NCI-H1105 treated with DMSO at 0.1 percent for 48 hours (cell line): ENCODE measurements at places on chromosomes 5 and 9.

GRCh38 chr5:159252195-159252594, 10.9 kb upstream of the UBLCP1 start:
- no peak for DNase-seq

DNA sequence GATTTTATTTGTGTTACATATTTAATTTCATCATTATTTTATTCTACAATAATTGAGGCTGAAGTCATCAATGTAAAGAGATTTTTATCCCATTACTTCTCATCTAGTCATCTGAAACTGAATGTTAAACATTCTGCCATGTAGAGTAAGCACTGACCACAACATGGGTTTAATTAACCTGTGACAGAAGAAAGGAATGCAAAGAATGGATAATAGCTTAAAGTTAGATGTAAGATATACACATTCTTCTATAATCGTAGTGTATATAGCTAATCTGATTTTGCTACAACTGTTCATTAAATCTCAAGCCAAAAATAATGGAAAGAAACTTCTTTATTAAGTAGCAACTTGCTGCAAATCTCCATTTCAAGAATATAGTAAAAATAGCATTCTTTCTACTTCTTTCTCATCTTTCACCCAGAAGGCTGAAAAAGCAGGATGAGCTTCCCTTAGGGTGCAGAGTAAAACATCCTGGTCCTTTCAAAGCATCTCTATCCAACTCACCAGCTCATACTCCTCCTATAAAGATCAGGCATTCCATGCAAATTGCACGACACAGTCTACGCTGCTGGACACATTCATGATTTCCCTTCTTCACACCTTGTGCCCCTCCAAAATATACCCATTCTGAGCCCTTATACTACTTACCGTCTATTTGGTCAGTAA, 115.2 kb downstream of the EFNA5 start:
- DNase-seq, result no peak

- no peak for DNase-seq
Observed at GRCh38 chr9:114371973-114372917, 15.5 kb downstream of the AKNA start.

GRCh38 chr5:39478863-39479262, 54.1 kb upstream of the DAB2 start:
- DNase-seq, result no peak

GRCh38 chr5:89005990-89006389, 123.0 kb upstream of the MEF2C start:
- DNase-seq, result no peak

- no peak for DNase-seq
Observed at GRCh38 chr9:110514897-110515296, 64.6 kb downstream of the SVEP1 start.

- no peak for DNase-seq
Observed at GRCh38 chr5:54311176-54311677, 854 bp upstream of the ARL15 start.

GRCh38 chr9:76729980-76730737, 34.1 kb upstream of the PCA3 start:
- peak; percentile 83 for DNase-seq

DNA sequence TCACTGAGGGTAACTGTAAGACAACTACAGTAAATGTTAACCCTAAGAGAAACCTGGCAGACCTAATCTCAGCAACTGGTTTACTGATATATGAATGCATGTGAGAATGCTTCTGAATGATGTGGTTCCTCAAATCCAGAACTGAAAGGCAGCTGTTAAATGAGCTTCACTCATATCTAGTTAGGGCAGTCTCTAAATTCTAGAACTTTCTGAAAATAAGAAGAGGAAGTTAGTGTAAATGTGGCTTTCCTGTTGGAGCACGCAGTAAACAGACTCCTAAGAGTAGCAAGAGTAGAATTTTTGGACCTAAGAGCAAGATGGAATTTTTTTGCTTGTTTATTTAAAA, 117.9 kb upstream of the KCNN2 start:
- DNase-seq, result no peak

DNA sequence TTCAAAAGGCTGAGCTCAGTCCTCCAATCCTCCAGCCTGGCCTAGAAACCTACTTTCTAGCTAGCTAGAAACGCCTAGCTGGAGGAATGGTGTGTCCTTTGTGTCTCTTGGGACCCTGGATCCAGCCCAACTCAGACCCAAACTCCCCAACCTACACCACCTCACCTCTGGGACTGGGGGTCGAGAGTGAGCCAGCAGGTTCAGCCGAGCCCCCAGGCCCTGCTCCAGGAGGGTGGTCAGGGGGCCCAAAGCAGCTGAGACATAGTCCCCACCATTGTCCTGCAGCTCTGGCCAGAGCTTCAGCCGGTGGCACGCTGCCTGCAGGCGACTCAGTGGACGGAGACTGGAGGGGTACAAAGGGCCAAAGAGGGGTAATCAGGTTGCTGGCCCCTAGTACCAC, 6.2 kb downstream of the NOL6 start:
- no peak for DNase-seq

DNA sequence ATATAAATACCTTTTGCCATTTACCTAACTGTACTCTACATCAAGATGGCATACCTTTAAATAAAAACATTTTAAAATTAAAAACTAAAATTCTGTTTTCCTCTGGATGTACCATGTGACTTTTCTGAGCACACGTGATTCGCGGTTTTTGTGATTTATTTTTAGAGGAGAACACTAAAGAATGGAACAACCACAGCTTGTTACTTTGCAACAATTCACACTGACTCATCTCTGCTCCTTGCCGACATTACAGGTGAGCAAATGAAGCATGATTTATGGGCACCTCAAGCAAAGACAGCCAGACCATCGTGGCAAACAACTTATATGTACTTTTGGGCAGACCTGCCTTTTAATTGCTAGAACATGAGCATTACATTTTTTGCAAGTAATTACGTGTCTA, 61.3 kb downstream of the GDA start:
- no peak for DNase-seq

GRCh38 chr5:147170603-147171002, 64.2 kb upstream of the STK32A start:
- no peak for DNase-seq

GRCh38 chr5:75744355-75744754, 27.1 kb upstream of the POC5 start:
- no peak for DNase-seq

- DNase-seq, result peak; percentile 35
Observed at GRCh38 chr9:79572608-79573411, 1.0 kb downstream of the TLE4 start.

DNA sequence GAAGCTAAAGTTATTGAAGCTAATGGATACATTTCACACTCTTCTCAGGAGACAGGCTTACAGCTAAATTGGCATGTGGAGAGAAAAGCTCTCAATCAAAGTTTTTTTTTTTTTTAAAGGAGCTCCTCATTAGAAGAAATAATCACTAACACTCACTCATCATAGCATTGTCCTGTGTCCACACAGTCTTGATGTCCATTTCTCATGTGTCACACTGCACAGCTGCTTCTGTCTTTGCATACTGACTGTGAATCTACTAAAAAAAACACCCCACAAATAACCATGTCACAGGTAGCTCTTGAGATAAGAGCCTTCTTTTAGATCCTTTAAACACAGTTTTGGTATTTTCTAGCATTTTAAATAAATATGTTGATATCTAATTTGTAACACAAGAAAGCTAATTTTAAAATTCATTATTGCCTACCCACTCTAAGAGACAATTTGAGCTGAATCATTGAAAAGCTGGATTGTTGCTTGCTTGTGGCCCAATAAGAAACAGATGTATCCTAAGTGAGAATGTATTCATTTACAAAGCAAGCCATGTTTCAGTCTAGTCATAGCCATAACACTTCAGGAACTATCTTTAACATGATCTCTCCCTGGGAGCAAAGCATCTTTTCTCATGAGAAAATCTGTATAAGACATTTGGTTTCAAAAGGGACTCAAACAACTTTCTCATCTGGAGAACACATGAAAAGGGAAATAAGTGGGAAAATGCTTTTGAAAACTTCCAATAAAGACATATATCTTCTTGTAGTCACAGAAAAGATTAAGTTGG, 48.1 kb upstream of the PCSK1 start:
- no peak for DNase-seq

GRCh38 chr9:86600977-86601376, 246.8 kb upstream of the TUT7 start:
- no peak for DNase-seq

DNA sequence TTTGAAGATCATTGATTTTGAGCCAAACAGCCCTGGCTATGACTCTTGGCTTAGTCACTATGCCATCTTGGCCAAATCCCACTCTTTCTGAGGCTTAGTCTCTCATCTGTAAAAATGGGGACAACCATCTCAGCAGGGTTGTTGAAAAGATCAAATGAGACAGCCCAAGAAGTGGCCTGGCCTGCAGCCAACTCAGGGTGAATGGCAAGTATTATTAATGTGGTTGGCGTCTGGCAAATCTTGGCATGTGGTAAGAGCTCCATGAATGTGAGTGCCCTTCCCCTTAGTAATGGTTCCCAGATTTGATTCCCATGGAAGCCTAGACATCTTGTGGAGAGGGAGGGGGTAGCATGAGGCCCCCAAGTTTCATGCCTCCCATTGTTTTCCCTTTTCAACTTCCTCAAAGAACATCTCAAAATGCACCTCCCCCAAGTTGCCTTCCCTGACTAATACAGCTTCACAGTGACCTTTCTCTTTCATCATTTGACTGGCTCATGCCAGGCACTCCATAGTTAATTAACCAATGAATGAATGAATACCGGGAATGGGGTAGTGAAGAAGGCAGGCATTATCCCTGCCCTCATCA, 11.8 kb upstream of the TGFBI start:
- peak; percentile 54 for DNase-seq

GRCh38 chr9:7209016-7209715, 451.4 kb downstream of the KDM4C start:
- DNase-seq, result no peak

- DNase-seq, result no peak
Observed at GRCh38 chr5:65695896-65696295, 26.0 kb downstream of the SGTB start.

DNA sequence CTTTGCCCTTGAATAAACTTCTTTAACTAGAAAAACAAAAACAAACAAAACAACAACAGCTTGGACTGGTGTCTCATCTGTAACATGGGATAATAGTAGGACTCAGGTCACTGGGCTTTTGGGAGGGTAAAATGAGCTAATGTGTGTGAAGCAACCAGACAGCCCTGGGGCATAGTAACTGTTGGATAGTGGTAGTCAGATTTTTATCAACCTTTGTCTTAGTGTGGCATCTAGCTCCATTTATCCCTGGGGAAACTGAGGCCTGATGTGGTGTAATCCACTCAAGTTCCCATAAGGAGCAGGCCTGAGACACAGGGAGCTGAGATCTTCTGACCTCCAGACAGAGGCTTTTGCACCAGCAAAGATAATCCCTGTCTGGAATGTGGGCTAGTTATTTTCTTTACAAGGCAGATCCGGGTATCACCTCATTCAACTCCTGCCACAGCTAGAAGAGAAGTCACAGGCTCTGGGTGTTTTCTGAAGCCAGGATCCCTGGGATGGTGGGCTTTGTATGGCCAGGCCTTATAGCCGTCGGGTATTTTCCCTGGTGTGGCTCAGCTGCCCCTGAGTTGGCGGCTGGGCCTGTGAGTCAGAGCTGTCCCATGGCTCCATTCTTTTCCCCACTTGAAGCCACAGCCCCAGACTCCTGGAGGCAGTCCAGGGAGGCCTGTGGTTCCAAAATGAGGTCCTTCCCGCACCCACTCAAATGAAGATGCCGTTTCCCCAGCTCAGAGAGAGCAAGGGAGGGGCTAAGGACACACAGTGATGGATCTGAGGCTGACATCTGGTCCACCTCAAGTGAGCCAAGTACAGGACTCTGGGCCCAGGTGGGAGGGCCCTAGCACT, 26.1 kb upstream of the CSF1R start:
- DNase-seq, result no peak

DNA sequence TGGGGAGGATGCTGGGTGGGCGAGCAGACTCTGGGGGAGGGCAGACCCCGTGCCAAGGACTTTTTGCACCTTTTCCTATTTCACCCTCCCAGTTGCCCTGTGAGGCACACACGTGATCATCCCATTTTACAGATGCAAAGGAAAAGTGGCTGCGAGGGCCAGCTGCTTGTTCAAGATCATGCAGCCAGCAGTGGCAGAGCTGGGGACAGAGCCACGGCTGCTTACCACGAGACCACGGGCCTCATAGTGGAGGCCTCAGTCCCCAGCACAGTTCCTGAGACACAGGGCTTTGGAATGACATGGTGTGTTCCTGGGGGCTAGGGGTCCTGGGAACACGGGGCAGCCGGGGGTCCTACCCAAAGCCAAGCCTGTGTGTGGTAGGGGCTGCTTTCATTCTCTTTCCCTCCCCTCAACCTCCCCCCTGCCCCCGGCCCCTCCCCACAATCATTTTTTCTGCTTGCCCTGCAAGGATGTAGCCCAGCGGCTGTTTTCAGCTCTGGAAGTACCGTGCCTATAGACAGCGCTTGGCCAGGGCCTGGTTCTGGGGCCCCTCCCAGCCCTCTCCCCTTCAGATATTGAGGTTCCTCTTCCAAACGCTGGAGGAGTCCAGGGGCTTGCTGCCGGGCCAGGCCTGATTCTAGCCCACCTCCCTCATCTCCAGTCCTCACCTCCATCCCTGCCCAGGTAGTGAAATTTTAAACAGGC, 58.5 kb upstream of the IER5L start:
- DNase-seq, result no peak

DNA sequence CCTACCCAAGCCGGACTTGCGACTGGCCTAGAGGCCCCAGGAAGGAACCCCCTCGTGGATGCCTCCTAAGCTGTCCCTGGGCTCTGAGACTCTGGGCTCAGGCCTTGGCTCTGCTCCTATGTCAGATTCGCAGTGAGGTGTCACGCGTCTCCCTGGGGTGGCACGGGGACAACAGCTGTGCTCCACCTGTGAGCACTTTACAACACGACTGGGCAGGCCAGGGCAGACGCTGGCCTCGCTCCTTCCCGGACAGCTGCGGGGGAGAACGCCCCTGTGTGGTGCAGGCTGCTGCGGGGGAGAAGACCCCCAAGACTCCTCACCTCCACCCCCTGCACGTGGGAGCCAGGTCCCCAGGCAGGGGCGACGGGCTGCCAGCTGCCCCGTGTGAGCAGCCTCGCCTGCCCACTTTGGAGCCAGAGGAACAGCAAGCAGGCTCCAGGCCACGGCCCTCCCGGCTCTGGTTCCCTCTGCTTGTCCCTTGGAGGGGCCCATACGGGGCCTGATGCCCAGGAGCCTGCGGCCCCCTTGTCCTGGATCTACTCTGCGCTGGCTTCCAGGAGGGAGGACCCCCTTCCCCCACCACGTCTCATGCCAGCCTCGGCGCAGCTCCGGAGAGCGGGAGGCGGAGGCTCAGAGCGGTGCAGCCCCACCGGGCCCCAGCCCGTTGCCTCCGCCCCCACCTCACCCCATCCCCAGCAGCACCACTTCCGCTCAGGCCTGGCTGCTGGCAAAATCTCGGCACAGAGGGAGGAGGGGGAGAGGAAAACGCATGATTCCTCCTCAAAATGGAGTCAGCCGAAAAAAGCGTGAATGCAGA, 36.0 kb downstream of the SARDH start:
- peak; percentile 74 for DNase-seq
